ENCODE measurements at places on chromosomes 7 and 10.

DNA sequence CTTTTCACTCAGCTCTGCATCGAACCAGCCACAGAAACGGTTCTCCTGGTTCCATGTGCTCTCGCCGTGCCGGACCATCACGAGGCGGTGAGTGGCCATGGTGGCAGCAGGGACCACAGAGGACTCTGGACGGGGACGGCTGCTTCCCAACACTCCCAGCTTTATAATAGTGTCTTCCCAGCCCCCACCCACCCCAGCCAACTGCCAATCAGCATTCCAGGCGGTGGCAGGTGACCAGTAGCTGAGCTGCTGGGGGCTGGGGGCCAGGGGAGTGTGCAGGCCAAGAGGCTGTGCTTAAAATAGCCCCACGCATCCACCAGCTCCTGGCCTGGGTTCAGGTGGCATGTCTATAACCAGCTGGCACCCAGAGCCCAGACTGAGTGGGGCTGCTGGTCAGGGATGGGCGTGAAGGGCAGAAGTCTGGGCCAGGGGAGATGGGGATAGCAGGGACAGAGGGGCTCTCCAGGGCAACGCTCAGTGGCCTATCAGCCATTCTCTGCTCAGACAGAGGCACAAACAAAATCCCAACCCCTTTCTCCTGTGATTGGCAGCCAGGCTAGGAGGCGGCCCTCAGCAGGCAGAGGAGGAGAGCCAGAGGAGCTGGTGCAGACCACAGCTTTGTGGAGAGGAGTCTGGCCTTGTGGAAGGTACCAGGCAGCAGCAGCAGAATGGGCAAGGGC, at the start of gene PGAM2:
Gene PGAM2 (minus strand): TSS at position 137 of the 680 bp plus-strand sequence. CDS start 38 bp downstream, at position 99.
- peak; percentile 55 for DNase-seq
- peak within 1 kb of the TSS; percentile 78 for H3K27ac ChIP-seq
- H3K4me1 ChIP-seq: peaks cover 17% of the 10 kb centered on the region
- peaks cover 17% of the 10 kb centered on the region for H3K27me3 ChIP-seq
- H3K36me3 ChIP-seq: no peaks in the 10 kb centered on the region
- H3K4me3 ChIP-seq: peak within 1 kb of the TSS; percentile 30

DNA sequence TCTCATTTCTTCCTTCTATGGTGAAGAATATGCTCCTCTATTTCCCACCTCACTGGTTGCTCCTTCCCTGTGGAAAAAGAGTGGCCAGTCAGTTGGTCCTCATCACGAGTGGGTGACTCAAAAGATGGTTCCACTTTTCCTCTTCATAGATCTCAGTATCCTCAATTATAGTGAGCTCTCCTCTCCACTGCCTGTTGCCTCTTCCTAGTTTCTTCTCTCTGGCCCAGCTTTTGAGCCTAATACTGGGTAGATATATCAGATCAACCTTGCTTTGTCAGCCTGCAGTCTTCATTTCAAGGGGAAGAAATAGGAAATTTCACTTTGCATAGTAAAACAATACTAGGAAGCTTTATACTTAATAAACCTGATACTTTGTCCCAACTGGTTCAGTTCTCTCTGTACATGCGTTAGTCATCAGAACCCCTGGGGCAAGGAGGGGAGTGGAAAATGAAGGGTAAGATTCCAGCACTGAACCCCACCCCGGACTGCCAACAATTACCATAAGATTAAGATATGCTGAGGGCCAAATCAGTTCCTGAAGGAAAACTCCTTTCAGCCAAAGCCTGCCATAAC, 15.5 kb upstream of the WNT16 start:
- no peak overlapping the region for H3K27ac ChIP-seq
- peaks cover 4% of the 10 kb centered on the region for H3K36me3 ChIP-seq
- no peak overlapping the region for H3K4me3 ChIP-seq
- peaks cover 2% of the 10 kb centered on the region for H3K27me3 ChIP-seq
- no peak for DNase-seq
- peaks cover 24% of the 10 kb centered on the region for H3K4me1 ChIP-seq

- H3K27me3 ChIP-seq: no peaks in the 10 kb centered on the region
- DNase-seq: no peak
- no peaks in the 10 kb centered on the region for H3K36me3 ChIP-seq
Measured at GRCh38 chr7:30805081-30805691, 34.0 kb downstream of the MINDY4 start.

DNA sequence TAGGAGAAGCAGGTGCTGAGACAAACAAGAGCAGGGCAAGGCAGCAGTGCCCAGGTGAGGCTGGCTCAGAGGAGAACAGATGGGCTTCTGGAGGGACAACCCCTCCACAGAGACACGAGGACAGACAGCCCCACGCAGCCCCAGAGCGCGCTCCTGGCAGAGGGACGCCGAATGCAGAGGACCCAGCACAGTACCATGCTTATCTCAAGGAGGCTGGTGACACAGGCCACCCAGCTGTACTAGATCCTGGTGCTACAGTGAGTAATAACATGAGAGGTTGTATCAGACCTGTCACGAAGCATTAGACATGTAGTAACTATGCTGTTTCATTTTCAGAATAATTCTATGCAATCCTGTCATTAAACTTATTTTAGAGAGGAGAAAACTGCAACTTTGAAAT, 60.4 kb upstream of the NCAPG2 start:
- H3K27me3 ChIP-seq: peaks cover 3% of the 10 kb centered on the region
- DNase-seq: no peak
- no peaks in the 10 kb centered on the region for H3K36me3 ChIP-seq
- H3K4me3 ChIP-seq: no peak overlapping the region
- H3K27ac ChIP-seq: no peak overlapping the region
- no peaks in the 10 kb centered on the region for H3K4me1 ChIP-seq

DNA sequence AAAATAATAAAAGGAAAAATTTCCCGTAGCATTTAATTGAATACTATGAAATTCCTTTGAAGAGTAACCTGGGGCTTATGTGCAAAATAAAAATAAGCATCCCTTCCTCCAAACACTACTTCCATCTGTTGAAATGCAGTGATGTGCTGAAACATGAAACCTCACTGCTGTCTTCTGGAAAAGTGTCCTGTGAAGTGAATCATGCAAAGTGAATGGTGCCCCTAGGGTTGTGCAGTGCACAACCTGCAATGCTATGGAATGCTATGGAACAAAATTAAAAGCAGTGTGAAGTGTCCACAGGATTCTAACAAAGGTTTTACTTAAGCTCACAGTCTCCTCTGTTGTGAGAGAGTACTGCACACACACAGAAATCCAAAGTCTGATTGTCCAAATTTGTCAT, 480.9 kb downstream of the ETV1 start:
- peaks cover 19% of the 10 kb centered on the region for H3K36me3 ChIP-seq
- H3K27me3 ChIP-seq: no peaks in the 10 kb centered on the region
- no peak for DNase-seq
- no peak overlapping the region for H3K4me3 ChIP-seq

GRCh38 chr7:141466151-141466904, 84.9 kb upstream of the AGK start:
- H3K27me3 ChIP-seq: peaks cover 3% of the 10 kb centered on the region
- H3K4me3 ChIP-seq: no peak overlapping the region
- H3K27ac ChIP-seq: no peak overlapping the region
- peaks cover 9% of the 10 kb centered on the region for H3K36me3 ChIP-seq
- no peak for DNase-seq
- no peaks in the 10 kb centered on the region for H3K4me1 ChIP-seq

GRCh38 chr10:104642658-104643302, 1.7 kb downstream of the SORCS3 start:
- no peak overlapping the region for H3K27ac ChIP-seq
- H3K27me3 ChIP-seq: peaks cover 26% of the 10 kb centered on the region
- DNase-seq: peak; percentile 92
- H3K4me1 ChIP-seq: peaks cover 4% of the 10 kb centered on the region
- peaks cover 12% of the 10 kb centered on the region for H3K36me3 ChIP-seq

- peaks cover 10% of the 10 kb centered on the region for H3K27me3 ChIP-seq
- peaks cover 56% of the 10 kb centered on the region for H3K4me1 ChIP-seq
- H3K27ac ChIP-seq: peak overlapping the region; percentile 90
- no peak overlapping the region for H3K4me3 ChIP-seq
- peaks cover 9% of the 10 kb centered on the region for H3K36me3 ChIP-seq
Measured at GRCh38 chr7:3245077-3245476, 56.0 kb upstream of the SDK1 start.

GRCh38 chr10:109784236-109784635, 139.1 kb downstream of the XPNPEP1 start:
- H3K36me3 ChIP-seq: no peaks in the 10 kb centered on the region
- DNase-seq: no peak
- no peak overlapping the region for H3K27ac ChIP-seq
- no peaks in the 10 kb centered on the region for H3K27me3 ChIP-seq
- no peaks in the 10 kb centered on the region for H3K4me1 ChIP-seq

DNA sequence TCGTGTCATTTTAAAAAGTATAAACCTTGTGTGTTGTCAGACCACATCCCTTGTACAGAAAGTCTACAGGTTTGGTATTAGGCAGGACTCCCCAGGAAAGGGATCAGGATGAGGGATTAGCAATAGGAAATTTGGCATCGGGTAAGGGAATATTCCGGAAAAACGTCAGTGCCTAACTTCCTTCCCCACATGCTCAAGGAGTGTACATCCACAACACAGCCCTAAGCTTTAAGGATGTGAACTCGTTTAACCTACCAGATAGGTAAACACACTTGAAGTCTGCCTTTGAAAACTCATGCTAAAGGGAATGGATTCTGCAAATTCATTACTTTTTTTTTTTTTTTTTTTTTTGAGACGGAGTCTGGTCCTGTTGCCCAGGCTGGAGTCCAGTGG, 194.9 kb downstream of the SKIDA1 start:
- H3K4me1 ChIP-seq: peaks cover 5% of the 10 kb centered on the region
- peaks cover 2% of the 10 kb centered on the region for H3K27me3 ChIP-seq
- H3K36me3 ChIP-seq: no peaks in the 10 kb centered on the region
- no peak overlapping the region for H3K27ac ChIP-seq
- no peak for DNase-seq
- no peak overlapping the region for H3K4me3 ChIP-seq

DNA sequence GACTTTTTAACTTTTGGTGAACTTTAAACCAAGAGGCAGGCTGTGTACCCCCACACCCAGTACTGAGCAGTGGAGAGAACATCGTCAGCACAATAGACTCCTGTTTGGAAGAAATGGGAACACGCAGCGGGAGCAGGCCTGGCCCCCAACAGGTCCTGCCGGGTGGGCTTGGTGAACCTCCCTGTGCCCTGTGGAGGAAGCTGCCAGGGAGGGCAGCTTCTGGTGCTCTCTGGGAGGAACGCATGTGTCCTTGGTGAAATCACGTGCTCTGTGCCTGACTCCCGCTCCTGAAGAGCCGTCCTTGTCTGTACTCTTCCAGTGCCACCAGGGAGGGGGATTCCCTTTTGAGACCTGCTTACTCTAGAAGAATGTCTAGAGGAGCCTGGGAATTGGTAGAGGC, 31.6 kb downstream of the CHAT start:
- no peaks in the 10 kb centered on the region for H3K36me3 ChIP-seq
- no peak overlapping the region for H3K27ac ChIP-seq

- H3K27me3 ChIP-seq: no peaks in the 10 kb centered on the region
- H3K4me1 ChIP-seq: peaks cover 7% of the 10 kb centered on the region
- no peak overlapping the region for H3K27ac ChIP-seq
- no peaks in the 10 kb centered on the region for H3K36me3 ChIP-seq
Measured at GRCh38 chr7:18445483-18445882, 50.1 kb upstream of the HDAC9 start.

DNA sequence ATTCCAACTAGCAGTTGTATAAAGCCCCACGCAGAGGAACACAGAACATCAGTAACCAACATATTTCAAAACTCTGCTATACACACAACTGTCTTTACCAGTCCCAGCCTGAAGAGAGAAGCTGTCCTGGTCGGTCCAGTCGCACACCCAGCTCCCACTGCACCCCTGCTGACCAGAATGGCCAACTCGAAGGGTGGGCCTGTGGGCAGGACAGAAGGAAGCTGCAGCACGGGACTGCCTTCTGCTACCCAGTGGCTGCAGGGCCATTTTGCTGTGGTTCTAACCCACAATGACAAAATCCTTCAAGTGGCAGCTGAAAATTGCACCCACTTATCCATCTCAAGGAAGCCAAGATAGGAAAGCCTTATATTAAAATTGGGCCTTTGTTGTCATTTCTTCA, 48.2 kb downstream of the GSDME start:
- H3K27ac ChIP-seq: no peak overlapping the region
- no peak overlapping the region for H3K4me3 ChIP-seq
- peaks cover 17% of the 10 kb centered on the region for H3K4me1 ChIP-seq

DNA sequence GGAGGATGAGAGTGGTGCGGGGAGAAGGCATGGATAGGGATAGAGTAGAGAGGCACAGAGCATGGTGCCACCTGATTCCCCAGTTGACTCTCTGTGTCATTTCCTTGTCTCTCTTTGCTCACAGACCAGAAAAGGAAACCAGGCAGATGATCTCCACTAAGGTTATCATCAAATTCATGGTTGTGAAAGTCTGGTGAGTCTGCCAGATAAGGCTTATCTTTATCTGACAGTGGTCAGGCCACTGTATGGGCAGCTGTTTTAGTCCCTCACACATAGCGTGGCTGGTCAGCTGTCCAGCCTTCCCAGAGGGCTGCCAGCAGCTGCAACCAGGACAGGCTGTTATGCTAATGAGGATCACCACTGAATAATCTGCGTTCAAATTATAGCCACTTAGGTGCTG, 99.0 kb downstream of the ADRA2A start:
- peak; percentile 49 for DNase-seq
- H3K4me3 ChIP-seq: no peak overlapping the region
- H3K27me3 ChIP-seq: no peaks in the 10 kb centered on the region

DNA sequence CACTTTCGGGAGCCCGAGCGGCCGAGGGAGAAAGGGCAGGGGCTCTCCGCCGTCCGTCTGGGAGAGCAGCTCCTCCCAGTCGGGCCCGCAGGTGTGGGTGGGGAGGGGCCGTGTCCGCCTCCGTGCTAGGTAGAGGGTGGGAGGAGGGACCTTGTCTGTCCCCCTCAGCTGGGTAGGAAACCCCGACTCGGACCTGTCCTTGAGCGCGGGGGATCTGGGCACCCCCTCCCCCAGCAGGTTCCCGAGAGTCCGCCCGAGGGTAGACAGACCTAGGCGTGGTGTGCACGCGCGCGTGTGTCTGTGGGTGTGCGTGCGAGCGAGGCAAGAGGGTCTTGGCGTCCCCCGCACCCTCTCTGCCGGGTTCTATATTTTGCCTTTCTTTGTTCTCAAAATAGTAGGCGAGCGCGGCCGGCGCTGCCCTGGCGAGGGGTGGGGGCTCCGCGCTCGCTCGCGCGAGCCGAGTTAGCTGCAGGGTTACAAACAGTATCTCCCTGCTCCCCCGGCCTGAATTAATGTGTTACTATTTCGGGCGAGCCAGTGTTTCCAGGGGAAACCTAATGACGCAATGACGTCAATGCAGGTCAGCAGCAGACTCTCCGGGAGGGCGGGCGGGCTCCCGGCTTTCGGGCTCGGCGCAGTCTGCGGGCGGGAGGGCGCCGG, 73.9 kb upstream of the LEP start:
- H3K27me3 ChIP-seq: peaks cover 24% of the 10 kb centered on the region
- peak overlapping the region; percentile 72 for H3K27ac ChIP-seq
- peaks cover 25% of the 10 kb centered on the region for H3K4me1 ChIP-seq
- no peaks in the 10 kb centered on the region for H3K36me3 ChIP-seq

DNA sequence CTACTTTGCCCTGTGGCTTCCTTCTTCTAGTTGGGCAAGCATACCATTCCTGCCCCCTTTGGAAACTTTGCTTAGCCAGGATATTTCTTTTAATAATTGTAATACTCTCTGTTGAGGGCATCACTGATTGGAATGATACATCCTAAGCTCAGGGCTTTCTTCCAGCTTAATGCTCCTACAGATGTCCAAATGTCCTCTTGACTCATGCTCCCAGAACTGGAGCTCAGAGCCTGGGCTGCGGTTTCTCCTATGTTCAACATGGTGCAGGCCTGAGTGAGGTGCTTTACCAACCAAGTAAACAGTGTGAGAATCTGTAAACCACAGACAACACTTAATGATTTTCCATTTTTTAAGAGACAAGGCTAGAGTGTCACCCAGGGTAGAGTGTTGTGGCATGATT, 108.6 kb downstream of the LRRC4 start:
- no peaks in the 10 kb centered on the region for H3K27me3 ChIP-seq
- no peaks in the 10 kb centered on the region for H3K36me3 ChIP-seq
- H3K4me1 ChIP-seq: peaks cover 18% of the 10 kb centered on the region
- DNase-seq: no peak
